ENCODE measurements at places on chromosomes 11 and 22.

- no peak for DNase-seq
Observed at GRCh38 chr11:7520981-7521487, 7.2 kb downstream of the PPFIBP2 start.

DNA sequence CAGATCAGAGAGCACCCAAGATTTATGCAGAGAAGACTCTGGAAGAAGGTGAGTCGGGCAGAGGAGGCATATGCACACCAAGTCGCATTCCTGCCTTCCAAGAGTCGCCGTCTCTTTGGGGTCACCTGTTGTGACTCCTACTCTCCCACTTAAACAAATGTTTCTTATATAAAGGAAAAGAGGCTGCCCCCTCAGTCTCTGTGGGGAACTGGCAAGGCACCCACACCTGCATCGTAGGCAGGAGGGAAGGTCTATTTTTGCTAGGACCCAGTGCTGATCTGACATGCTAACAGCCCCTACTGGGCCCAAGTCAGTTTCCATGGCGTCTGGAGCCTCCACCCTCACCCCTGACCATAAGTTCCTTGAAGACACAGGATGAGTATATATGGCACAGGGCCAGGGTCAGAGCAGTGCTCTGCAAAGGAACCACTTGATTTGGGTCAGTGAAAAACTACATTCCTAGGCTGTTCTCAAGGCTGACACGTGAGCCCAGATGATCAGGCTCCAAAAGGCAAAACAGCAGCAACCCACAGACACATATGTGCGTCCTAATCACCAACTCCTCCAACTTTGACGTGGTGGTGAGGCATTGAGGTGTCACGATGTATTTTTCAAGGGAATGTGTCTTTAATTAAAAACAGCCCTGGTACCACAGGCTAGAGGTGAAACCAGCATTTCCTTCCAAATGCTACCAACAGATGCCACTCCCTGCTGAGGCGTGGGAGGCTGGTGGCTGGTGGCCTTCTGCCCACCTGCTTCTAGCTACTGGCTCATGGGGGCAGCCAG lies 55.6 kb upstream of the CSNK2A3 start:
- DNase-seq, result no peak

GRCh38 chr22:30290342-30291057 lies 1.2 kb upstream of the CASTOR1 start:
- DNase-seq, result no peak

GRCh38 chr11:134380785-134381184 lies 31.3 kb downstream of the B3GAT1 start:
- DNase-seq, result no peak

GRCh38 chr22:41862530-41863266 lies 29.8 kb downstream of the SREBF2 start:
- DNase-seq, result peak; percentile 42
